ENCODE measurements at places on chromosomes 7 and 10.
A peak's percentile ranks its signal among the peaks of the same experiment; 100 is the strongest.

- peak; percentile 26 for DNase-seq
These were observed 50.0 kb downstream of the JAKMIP3 start for GRCh38 chr10:132115732-132116131.

DNA sequence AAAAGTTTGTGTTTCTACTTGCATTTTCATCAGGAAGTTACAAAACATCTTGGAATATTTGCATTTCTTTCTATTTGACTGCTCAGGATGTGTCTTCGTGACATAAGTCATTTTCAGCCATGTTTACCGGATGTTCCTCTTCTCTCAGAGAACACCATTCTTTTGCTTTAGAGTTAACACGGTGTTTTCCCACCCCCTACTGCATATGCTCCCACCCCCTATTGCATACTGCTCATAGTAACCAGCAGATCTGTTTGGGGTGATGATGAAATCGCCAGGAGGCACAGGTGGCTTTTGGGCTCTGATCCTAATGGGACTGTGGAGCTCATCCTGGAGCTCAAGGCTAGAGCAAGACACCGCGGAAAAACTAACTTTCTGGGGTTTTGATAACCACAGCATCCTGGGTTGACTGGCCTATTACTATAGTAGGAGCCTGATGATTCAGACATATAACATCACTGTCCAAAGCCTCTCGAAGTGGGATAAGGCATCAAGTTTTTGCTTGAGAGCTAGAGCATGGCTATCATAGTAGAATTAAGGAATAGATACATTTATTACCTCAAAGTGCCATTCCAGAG, 65.1 kb upstream of the BET1 start:
- peak; percentile 51 for DNase-seq

- no peak for DNase-seq
These were observed 68.0 kb downstream of the HHEX start for GRCh38 chr10:92757711-92758104.

GRCh38 chr10:91201213-91201996, 19.1 kb upstream of the PCGF5 start:
- DNase-seq, result no peak

GRCh38 chr7:20991544-20991943, 204.9 kb upstream of the SP8 start:
- DNase-seq, result no peak

GRCh38 chr7:106116161-106116704, 4.1 kb upstream of the SYPL1 start:
- DNase-seq, result no peak

GRCh38 chr7:108367946-108368345, 88.3 kb downstream of the NRCAM start:
- no peak for DNase-seq

DNA sequence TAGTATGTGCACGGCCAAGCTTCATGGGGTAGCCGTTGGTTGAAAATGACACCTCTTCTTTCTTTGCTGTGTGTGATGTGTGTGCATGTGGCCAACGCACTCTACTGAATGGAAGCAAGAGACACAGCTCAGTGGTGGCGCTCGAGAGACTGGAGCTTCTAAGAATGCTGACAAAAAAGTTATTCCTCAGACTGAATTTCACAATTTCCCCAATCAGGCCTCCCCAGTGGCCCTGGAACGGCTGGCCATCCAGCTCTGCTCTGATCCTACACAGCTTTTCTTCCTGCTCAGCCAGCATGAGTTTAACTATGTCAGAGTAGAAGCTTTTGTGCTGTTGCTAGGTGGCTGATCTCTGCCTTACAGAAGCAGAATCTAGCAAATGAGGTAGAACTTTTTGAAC, 186.7 kb upstream of the PLXDC2 start:
- DNase-seq, result peak; percentile 79

DNA sequence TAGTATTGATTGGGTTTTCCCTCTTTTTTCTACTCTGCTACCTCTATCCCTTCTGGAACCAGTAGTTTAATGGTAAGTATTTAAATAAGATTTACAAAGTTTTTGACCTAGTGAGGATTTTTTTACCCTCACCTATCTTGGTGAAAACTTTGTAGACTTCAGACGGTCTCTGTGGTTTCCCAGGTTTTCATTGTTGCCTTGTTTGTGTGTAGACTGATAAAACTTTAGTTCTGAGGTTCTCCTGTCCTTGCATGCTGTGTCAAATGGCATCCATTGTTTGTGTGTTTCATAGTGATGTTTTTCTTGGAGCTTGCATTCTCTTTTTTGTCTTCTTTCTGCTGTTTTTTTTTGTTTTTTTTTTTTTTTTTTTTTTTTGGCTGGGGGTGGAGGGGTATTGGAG, 22.6 kb downstream of the ZNRF2 start:
- no peak for DNase-seq

- no peak for DNase-seq
These were observed 135.3 kb upstream of the ITGB1 start for GRCh38 chr10:33093362-33093761.

DNA sequence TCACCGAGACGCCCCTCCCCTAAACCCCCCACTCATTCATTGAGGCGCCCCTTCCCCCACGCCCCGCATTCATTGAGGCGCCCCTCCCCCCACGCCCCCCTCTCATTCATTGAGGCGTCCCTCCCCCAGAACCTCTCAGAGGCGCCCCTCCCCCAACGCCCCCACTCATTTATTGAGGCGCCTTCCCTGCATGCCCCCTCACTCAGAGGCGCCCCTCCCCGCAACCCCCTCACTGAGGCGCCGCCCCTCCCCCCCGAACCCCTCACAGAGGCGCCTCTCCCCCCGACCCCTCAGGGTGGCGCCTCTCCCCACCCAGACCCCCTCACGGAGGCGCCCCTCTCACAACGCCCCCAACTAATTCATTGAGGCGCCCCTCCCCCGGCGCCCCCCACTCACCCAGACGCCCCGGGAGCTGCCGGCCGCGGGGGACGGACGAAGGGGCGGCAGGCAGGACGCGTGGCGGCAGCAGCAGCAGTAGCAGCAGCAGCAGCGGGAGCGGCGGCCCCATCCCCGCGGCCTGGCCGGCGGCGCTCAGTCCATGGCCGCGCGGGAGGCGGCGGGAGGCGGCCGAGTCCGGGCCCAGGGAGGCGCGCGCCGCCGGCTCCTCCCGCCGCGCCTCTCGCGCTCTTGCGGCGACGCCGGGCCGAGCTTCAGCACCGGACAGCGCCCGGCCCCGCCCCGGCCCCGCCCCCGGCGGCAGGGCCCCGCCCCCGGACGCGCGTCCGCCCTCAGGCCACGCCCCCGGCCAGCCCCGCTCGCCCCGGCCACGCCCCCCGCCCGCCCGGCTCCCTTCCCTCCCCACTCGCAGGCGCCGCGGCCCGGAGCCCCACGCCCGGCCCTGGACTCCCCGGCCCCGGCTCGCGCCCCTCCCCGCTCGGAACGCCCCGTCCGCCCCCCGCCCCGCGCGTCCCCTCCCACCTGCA, at the start of gene PTPRN2:
TSS of gene PTPRN2 (minus strand) at position 662 of the 923 bp plus-strand sequence.
- peak; percentile 55 for DNase-seq

GRCh38 chr7:151008511-151009323, 15.6 kb downstream of the ATG9B start:
- no peak for DNase-seq

GRCh38 chr7:33882040-33882837, 23.1 kb upstream of the BMPER start:
- no peak for DNase-seq

DNA sequence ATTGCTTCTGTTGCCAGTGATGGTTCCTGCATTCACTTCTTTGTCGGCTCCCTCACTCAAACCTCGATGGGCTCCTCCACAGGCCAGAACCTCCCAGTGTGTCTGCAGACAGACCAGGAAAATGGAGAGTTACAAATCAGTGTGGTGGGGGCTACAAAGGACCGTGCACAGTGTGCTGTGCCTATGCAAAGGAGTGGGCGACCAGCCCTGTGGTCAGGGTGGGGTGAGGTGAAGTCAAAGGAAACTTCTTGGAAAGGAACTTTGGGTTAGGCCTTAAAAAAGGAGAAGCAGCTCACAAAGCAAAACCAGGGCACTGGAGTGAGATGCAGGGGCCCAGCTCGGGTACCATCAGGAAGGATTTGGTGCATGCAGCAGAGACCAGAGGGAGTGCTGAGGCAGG, 304.3 kb upstream of the ZMIZ1 start:
- DNase-seq, result no peak

GRCh38 chr7:155851892-155852291, 39.6 kb upstream of the SHH start:
- no peak for DNase-seq

DNA sequence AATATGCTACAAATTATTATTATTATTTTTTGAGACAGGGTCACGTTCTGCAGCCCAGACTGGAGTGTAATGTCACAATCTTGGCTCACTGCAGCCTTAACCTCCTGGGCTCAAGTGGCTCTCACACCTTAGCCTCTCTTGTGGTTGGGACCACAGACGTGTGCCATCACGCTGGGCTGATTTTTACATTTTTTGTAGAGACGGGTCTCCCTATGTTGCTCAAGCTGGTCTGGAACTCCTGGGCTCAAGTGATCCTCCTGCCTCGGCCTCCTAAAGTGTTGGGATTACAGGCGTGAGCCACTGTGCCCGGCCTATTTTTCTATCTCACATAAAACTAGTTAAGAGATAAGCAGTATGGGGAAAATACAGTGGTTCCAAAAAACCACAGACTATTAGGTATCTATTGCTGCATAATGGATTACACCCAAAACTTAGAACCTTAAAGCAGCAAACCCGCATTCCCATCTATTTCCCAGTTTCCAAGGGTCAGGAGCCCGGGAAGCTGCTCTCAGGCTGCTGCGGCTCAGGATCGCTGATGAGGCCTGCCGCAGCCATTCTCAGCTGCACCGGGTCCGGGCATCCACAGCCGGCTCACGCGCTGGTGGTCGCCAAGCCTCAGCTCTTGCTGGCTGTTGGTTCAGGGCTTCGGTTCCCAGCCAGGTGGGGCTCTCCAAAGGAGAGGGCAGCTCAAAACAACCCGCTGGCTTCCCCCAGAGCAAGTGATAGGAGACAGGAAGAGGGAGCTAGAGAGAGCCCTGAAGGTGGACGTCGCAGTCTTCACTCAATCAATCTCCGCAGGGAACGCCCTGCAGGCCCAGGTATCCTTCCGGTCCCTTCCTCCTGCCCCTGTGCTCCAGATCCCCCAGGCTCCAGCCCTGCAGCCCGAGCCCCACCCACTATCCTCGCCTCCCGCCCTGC, 128.2 kb downstream of the UBE2H start:
- DNase-seq, result peak; percentile 39

DNA sequence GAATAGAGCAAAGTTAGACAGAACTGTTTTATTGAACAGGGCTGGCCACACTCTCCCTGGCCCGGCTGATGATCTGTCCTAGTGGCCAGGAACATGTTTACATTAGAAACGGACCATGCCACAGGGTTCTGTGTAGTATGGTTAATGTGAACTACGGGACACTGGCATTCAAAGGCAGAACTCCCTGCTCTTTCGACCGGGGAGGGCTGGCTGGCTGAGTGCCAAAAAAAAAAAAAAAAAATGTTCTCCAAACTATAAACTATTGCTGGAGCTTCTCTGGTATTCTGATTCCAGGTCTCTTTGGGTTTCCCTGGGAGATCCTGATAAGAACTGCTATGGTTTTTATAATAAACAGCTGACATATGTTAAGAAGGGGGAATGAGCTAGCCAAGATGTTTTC, 1262.6 kb upstream of the SORCS1 start:
- no peak for DNase-seq

GRCh38 chr10:124306922-124307371, 111.8 kb downstream of the OAT start:
- no peak for DNase-seq

DNA sequence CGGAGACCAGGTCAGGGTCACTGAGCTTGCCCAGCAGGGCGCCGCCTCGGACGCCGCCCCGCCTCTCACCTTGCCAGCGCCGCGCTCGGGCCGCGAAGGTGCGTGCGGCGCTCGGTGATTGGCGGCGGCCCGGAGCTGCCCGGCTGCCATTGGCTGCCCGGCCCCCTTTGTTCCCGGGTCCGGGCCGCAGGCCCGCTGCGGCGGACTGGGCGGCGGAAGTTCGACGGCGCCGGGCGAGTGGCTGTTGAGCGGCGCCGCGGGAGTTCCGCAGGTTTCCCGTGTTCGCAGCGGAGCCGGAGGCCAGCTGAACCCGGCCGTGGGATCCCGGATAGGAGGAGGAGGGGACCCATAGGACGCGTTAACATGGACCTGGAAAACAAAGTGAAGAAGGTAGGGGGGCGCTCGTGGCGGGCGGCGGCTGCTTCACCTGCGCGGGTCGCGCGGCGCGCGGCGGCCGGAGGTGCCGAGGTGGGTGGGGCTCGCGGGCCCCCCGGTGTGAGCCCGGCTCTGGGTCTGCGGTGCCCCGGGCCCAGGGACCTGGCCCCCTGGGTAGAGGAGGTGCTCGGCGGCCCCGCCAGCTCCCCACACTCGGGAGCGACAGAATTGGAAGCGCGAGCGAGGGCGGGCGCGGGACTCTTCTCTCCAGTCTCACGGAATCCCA, at the start of gene TES:
TSS of gene TES (plus strand) at position 195 of the 661 bp plus-strand sequence. CDS start at position 364, 169 bp downstream.
- peak; percentile 77 for DNase-seq

DNA sequence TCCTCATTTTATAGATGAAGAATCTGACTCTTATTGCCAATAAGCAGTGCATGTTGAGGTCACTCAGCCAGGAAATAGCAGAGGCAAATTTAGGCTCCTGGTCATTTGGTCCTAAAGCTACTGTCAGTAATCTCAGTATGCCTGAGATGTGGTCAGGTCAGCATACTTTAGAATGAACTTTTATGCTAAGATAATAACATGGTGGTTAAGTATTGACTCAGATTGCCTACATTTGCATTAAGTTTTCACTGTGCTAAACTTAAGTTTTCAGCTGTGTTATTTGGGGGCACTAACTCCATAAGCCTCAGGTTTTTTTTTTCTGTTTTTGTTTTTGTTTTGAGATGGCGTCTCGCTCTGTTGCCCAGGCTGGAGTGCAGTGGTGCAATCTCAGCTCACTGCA, 35.9 kb upstream of the CCSER2 start:
- DNase-seq, result no peak

DNA sequence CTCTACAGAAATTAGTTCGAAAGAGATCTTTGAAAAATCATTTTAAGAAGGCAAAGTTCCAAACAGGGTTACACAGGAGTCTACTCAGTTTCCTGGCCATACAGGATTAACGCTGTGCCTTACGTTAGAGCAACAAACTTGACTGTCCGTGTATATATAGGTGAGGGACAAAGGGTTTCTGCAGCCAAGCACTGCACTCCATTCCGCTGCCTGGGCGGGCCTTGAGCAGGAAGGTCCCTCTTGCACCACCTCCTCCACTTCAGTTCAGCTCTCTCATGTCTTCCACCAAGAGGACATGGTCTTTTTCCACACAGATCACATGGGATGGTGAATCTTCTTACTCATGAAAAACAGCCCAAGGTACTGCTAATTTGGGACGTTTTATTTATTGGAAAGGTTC, 43.2 kb downstream of the MCMBP start:
- no peak for DNase-seq

GRCh38 chr7:155741805-155742204, 70.5 kb downstream of the SHH start:
- no peak for DNase-seq

- DNase-seq, result no peak
These were observed 741.4 kb upstream of the VSTM2A start for GRCh38 chr7:53800746-53801145.

DNA sequence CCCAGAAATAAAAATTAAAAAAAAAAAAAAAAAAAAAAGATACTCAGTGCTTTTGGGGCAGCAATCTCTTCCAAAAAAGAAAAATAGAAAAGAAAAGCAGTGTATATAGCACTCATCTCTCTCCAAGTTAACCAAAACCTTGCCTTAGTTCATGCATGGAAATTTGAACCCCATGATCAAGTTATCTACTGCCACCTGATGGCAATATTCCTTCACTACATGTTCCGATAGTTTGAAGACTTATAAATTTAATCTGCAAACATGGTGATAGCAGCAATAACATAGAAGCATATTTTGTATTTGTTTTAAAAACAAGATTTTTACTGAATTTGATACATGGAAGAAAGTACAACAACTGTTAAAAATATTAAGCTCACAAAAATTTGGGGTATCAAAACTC, 48.6 kb upstream of the SLIT1 start:
- peak; percentile 58 for DNase-seq

Measured in iris pigment epithelial cell (primary cell).